ENCODE measurements at places on chromosomes 12 and 14.

DNA sequence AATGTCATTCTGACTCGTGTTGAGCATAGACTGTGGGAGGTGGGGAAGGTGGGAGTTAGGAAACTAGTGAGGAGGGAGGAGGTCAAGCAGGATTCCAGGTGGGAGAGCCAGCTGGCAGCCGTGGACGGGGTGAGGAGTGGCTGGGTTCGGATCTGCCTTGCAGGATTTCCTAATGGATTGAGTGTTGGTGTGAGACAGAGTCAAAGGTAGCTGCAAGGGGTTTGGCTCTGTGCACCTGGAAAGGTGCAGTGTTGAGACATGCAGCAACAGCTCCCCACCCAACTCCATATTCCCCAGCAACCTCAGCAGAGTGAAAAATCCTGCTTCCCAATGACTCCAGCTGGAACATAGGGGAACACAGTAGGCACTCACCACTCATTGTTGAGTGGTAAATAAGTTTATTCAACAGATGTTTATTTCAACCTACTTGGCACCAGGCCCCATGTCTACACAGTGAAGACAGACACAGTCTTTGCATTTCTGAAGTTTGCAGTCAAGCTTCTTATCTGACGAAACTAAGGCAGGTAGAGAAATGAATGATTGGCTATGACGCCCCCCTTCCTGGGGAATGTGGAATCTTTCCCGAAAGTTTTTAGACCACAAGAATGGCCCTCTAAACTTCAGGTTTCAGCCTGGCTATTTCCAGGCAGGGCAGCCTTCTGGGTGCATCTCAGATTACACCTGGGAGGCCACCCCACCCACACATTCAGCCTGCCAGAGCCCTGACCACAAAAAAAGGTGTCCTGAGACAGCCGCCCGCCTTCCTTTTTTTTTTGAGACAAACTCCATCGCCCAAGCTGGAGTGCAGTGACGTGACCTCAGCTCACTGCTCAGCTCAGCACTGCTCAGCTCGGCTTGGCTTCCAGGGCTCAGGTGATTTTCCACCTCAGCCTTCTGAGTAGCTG is 37.9 kb upstream of the PLEKHG6 start:
- DNase-seq: no peak

- DNase-seq: no peak
Measured at GRCh38 chr12:34400986-34401658, 378.8 kb downstream of the ALG10 start.

- no peak for DNase-seq
Measured at GRCh38 chr12:105907982-105908381, 230.8 kb downstream of the NUAK1 start.

GRCh38 chr12:88946372-88946997 is 366.2 kb upstream of the KITLG start:
- DNase-seq: no peak

DNA sequence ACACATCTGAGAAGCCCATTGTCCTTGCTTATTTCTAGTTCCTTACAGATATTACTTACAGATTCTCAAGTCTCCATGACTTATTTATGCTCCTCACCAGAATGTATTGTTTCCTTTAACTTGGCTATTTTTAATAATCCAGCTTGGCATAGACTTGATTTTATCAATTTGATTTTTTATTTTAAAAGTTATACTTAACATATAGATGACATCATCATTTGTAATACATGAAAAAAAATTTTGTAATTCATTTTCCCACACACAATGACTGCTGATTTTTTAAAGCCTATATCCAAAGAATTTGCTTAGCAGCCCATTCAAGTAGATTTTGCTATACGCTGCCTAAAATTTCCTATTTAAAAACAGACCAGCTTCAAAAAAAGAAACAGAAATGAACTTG is 39.8 kb downstream of the PTPRR start:
- no peak for DNase-seq
